H1 (cell line): ENCODE measurements at places on chromosomes 13 and 19. TPM values are rescaled to one million over a fixed set of nuclear protein-coding genes. Genes with fewer than 3 reads are reported as not detected.

- peaks cover 2% of the 10 kb centered on the region; the same call in 1 of the 2 replicates for H3K4me1 ChIP-seq
- H3K4me3 ChIP-seq = no peak overlapping the region
- H3K27ac ChIP-seq = no peak overlapping the region; the same call in 1 of the 2 replicates
- H3K27me3 ChIP-seq = no peaks in the 10 kb centered on the region
- DNase-seq = peak; percentile 68
These were observed 16.4 kb downstream of the SULT2B1 start for GRCh38 chr19:48568345-48568886.

DNA sequence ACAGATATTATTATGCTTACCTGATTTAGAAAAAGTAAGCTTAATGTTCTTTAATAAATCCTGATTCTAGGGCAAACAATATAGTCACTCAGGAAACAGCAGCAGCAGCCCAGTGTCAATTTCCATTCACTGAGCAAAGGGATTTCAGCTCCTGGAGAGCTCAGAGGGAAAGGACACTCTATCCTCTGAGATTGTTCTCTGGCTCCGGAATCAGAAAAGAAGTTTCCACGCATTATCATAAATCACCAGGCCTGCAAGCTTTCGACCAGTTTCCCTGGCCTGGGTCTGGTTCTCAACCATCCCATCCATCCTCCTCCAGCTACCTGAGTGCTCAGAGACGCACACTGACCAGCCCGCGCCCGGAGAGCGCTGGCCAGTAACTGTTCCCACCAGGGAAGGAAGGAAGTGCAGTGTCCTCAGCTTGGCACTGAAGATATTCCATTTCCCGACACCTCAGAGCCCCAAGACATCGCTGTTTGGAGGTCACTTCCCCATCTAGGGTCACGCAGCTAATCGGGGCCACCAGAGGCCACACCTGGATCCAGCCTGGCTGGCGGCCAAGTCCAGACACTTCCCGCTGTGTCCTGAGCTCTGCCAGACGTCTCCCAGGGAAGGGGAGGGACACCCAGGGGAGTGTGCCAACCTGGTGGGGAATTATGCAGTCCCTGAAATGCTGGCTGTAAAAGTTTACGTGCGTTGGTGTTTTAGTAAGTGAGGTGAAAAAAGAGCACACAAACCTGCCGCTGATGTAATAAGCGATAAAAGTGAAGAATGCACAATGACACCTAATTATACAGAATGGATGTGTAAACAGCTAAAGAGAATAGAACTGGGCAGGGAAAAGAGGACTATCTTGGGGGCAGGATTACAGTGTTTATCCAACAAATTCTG, 29.1 kb downstream of the EPS15L1 start:
- H3K27me3 ChIP-seq = no peaks in the 10 kb centered on the region
- peaks cover 2% of the 10 kb centered on the region; the same call in 1 of the 2 replicates for H3K4me1 ChIP-seq
- H3K27ac ChIP-seq = no peak overlapping the region
- H3K36me3 ChIP-seq = peaks cover 2% of the 10 kb centered on the region
- no peak for DNase-seq
- H3K4me3 ChIP-seq = no peak overlapping the region

The LILRB5 gene
- total RNA-seq = not detected in 2 replicates

The CEACAM21 gene
- not detected in 2 replicates for total RNA-seq

The NCR1 gene
- total RNA-seq = 4.6 and 5.1 TPM in 2 replicates

The MCF2L gene
- 22.9 and 24.4 TPM in 2 replicates for total RNA-seq

GRCh38 chr13:58187881-58188280, 556.3 kb downstream of the PCDH17 start:
- H3K36me3 ChIP-seq = no peaks in the 10 kb centered on the region
- H3K4me1 ChIP-seq = no peaks in the 10 kb centered on the region
- no peak overlapping the region for H3K27ac ChIP-seq
- H3K27me3 ChIP-seq = no peaks in the 10 kb centered on the region
- DNase-seq = no peak

DNA sequence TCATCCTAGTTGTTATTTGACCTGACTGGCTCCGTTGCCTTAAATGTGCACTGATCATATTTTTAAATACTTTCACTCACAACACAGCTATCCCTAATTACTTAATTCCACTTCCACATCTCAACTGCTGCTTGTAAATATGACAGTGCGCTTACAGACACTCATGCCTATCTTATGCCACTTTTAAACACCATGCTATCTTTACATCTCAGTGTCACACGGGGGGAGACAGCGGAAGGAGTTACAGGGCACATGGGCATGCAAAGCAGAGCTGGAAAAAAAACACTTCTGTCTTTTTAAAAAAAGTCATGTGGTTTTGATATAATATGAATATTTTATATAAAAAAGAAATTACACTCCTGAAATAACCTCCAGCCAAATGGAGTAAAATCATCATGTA, 44.1 kb downstream of the SMAD9 start:
- no peaks in the 10 kb centered on the region for H3K27me3 ChIP-seq
- H3K4me3 ChIP-seq = no peak overlapping the region
- H3K27ac ChIP-seq = no peak overlapping the region
- DNase-seq = no peak
- no peaks in the 10 kb centered on the region for H3K36me3 ChIP-seq
- H3K4me1 ChIP-seq = no peaks in the 10 kb centered on the region

DNA sequence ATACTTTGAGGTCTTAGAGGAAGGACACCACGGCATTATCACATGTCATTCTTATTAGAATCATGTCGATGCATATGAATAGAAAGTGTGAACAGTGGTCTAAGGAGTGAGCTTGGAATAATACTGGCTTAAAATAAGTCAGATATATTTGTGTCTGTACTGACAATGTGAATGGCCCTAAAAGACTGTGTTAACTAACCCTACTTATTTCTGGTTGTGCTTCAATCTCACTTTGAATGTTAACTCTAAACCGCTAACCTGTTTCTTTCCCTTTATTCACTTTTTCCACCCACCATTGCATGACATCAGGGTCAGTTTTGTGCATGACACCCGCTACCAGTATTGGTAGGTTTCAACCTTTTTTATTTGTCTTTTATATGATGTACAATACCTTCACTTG, 69.1 kb upstream of the RAP2A start:
- H3K27me3 ChIP-seq = no peaks in the 10 kb centered on the region
- DNase-seq = no peak
- H3K27ac ChIP-seq = no peak overlapping the region
- H3K4me1 ChIP-seq = 0 out of 2 replicates have a peak, but pooled peaks cover 2% of the 10 kb centered on the region
- no peak overlapping the region for H3K4me3 ChIP-seq
- no peaks in the 10 kb centered on the region for H3K36me3 ChIP-seq

DNA sequence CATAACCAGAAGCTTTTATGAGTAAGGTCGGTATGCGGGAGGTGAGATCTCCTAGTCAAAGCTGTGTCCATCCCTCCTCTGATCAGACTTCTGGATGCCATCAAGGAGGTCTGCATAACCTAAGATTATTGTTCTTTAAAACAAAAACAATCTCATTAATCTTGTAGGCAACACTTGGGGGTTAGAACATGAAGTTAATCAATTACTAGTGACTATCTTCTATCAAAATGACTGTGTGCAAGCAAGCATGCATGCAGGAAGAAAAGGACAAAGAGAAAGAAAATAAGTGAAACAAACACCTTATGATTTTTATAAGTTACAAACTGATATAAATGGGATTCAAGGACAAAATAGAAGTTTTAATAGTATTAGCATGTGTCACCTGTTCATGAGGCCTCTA, 2435.9 kb upstream of the PCDH20 start:
- DNase-seq = no peak
- H3K4me1 ChIP-seq = no peaks in the 10 kb centered on the region
- H3K4me3 ChIP-seq = no peak overlapping the region

- no peak overlapping the region for H3K27ac ChIP-seq
- H3K36me3 ChIP-seq = no peaks in the 10 kb centered on the region
- no peaks in the 10 kb centered on the region for H3K4me1 ChIP-seq
- DNase-seq = peak; percentile 96
- peak overlapping the region; percentile 26; the same call in 1 of the 2 replicates for H3K4me3 ChIP-seq
- no peaks in the 10 kb centered on the region for H3K27me3 ChIP-seq
These were observed 2.3 kb downstream of the TULP2 start for GRCh38 chr19:48896191-48896720.

GRCh38 chr19:35549174-35549788, 3.9 kb downstream of the TMEM147 start:
- no peak overlapping the region for H3K4me3 ChIP-seq
- no peaks in the 10 kb centered on the region; the same call in 1 of the 2 replicates for H3K27me3 ChIP-seq
- no peaks in the 10 kb centered on the region; the same call in 1 of the 2 replicates for H3K36me3 ChIP-seq
- no peaks in the 10 kb centered on the region for H3K4me1 ChIP-seq
- no peak overlapping the region; the same call in 1 of the 2 replicates for H3K27ac ChIP-seq

The ZNF709 gene
- 2.0 and 2.2 TPM in 2 replicates for total RNA-seq

The STOML3 gene
- not detected in 2 replicates for total RNA-seq
